Hepatic stellate cell (primary cell): ENCODE measurements at places on chromosomes 5 and 9.

- DNase-seq: no peak
These were observed 52.2 kb upstream of the UBTD2 start for GRCh38 chr5:172335721-172336120.

- DNase-seq: no peak
These were observed 453.3 kb downstream of the ELAVL2 start for GRCh38 chr9:23372703-23373102.

DNA sequence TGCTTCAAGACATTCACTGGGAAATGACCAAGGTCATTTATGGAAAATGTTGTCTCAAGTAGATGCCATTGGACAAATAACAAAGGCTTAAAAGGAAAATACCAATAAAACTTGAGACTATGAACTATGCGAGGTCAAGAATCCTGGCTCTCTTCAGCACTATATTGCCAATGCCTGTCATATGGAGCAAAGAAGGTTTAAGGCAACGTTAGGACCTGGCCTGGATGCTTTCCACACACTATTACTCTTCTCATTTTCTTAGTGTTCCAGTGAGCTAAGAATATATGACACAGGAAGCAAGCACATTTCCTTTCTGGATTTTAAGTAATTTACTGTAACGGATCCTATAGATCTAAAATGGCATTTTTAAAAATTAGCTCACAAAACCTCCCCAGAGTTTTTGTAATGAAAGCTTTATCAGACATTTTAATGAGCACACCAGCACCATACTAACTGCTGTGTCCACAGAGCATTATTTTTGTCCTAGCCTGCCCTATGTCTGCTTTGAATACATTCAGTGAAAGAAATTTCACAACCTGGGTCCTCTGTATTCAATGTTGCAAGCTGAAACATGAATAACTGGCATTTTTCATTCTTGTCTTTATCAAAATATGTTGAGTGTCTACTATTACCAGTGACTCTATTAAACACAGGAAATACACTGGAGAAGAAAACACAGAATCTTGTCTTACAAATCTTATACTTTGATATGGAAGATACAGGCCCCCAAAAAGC lies 315.6 kb downstream of the CETN3 start:
- DNase-seq: no peak

DNA sequence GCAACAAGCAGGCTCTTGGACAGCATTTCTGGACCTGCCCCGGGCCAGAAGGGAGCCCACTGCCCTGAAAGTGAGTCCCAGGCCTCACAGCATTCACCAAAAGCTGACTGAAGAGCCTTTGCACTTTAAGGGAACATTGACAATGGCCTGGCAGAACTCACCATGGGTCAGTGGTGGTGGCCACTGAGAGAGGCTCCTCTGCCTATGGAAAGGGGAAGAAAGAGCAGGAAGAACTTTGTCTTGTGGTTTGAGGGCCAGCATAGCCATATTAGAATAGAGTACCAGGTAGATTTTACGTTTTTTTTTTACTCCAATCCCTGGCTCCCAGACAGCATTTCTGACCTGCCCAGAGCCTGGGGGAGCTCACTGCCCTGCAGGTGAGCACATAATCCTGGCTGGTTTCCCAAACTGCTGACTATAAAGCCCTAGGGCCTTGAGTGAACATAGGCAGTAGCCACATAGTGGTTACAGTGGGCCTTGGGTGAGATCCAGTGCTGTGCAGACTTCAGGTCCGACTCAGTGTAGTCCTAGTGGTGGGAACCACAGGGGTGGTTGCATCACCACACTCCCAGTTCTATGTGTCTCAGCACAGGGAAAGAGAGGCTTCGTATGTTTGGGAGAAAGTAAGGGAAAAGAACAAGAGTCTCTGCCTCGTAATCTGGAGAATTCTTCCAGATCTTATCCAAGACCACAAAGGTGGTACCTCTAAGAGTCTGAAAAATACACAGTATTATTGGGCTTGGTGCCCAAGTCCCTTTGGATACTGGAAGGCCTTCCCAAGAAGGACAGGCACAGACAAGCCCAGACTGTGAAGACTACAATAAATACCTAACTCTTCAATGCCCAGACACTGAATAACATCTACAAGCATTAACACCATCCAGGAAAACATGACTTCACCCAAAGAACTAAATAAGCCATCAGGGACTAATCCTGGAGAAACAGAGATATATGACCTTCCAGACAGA lies 89.5 kb downstream of the TSSK1B start:
- no peak for DNase-seq

DNA sequence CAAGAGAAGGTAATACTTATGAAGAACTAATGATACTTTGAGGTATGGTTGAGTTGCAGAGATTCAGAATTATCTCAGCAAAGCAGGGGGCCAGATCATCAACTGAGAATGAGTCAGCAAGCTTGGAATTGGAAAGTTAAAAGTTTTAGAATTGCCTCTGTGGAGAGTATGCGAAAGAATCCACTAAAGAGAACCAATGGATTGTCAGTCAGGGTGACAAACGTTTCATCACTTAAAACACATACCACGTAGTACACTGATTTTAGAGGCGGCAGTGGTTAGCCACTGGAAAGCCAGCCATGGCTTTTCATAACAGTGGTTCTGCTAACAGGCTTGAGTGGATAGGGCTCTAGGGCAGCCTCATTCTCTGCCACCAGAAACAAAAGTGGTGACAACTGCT lies 30.7 kb downstream of the AOPEP start:
- DNase-seq: peak; percentile 50

GRCh38 chr5:169012450-169012849 lies 288.5 kb downstream of the SLIT3 start:
- no peak for DNase-seq

- DNase-seq: no peak
These were observed 172.9 kb upstream of the NREP start for GRCh38 chr5:111929867-111930266.

GRCh38 chr5:61130289-61130688 lies 32.0 kb downstream of the SMIM15 start:
- no peak for DNase-seq

- DNase-seq: no peak
These were observed 27.7 kb downstream of the PLCXD3 start for GRCh38 chr5:41482715-41483114.

- no peak for DNase-seq
These were observed 108.3 kb downstream of the CETN3 start for GRCh38 chr5:90301248-90301647.

- no peak for DNase-seq
These were observed 18.7 kb upstream of the OR13D1 start for GRCh38 chr9:104675611-104676010.

GRCh38 chr9:93996863-93997262 lies 41.7 kb upstream of the BARX1 start:
- no peak for DNase-seq

DNA sequence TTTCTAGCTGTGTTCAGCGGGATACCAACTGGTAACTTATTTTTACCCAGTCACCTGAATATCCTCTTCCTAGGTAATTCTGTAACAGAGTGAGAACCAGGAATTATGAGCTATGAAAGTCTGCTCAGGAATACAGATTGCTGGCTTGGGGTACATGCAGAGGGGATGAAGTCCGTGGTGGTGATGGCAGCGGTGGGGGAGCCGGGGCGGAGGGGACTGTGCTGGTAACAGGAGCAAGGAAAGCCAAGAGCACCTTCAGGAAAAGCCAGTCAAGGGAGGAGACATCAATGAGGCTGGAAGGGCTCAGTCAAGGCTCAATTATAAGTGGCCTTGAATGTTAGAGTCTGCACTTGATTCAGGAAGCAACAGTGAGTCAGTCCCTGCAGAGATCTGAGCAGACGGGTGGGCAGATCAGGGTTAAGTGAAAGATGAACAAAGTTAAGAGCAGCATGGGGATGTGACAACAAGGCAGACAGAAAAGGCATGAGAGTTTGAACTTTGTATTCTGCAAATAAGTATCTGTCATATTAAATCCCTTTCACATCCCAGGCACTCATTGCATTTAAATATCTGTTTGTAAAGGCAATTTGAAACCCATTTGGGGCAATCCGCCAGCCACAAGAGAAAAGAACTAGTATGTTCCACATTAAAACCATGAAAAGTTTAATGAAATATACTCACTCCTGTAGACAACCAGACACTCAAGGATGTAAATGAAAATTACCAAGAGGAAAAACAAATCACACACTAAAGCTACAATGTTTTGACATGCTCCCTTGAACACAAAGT lies 101.2 kb downstream of the TTC39B start:
- DNase-seq: no peak

DNA sequence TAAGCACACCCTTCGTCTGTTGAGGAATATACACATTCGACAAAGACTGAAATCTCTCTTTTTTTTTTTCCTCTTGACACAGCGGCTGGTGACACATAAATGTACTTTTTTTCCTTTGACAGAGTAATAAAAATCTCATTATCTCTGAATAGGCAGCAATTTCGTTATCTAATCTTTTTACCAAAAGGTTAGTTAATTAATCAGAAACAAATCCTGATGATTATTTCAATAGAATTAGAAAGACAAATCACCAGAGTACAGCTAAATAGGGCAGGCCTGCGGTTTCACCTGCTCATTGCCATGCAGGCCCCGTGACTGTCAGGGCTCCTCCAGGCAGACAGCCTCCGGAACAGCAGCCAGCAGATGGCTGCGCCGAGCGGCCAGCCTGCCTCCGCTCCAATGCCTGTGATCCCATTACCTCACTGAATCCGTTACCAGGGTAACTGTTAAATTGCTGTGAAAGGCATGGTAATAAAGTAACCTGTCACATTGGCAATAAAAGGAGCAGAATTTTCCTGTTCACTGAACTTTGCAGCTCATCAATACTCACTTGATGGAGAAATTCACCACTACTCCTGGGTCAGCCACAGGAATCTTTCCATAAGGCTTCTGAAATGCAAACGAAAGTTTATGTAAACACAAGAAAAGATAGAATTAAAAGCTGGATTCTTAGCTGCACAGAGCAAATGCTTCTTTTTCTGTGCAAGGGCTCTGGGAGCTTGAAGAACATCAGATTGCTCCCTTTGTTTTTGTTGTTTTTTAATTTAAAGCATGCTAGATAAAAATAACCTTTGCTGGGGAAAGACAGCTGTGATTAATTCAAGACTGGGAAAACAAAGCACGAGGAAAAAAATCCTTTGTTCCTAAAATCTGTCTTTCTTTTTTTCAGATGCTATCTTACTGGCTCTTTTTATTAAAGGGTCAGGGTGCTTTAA lies 666.4 kb upstream of the ZNF608 start:
- peak; percentile 57 for DNase-seq

DNA sequence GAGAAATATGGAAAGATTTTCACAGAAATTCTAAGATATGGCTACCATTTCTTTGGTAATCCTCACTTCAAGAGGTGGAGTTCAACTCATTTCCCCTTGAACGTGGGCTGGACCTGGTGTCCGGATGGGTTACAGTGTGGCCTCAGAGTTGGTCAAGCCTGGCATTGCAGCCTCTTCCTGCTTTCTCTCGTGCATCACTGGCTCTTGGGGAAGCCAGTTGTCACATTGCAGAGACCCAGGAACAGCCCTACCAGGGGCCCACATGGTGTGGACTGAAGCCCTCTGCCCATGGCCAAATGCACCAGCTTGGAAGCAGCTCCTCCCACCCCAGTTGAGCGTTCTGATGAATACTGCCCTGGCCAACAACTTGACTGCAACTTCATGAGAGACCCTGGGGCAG lies 47.7 kb upstream of the FCN1 start:
- DNase-seq: no peak

DNA sequence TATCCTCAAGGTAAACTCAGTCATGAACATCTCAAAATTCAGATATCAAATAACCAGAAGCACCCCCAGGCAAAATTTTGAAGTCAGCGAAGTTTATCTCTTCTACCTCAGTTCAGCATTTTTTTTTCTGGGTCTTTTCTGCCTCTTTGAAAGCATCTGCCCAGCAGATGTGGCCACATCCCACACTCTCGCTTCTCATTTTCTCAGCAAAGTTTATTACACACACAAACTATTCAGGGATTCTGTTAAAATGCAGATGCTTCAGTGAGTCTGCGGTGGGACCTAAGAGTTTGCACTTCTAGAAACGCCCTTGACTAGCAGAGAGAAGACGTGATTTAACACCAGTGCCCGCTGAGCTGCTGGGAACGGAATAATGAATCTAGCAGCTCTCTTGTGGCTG lies 19.3 kb downstream of the RASEF start:
- DNase-seq: no peak

- no peak for DNase-seq
These were observed 9.9 kb downstream of the PTCH1 start for GRCh38 chr9:95506678-95507463.

- DNase-seq: peak; percentile 67
These were observed 21.6 kb downstream of the FBXW11 start for GRCh38 chr5:171984748-171985419.

- DNase-seq: no peak
These were observed 4.6 kb upstream of the FEM1C start for GRCh38 chr5:115549154-115549553.

- no peak for DNase-seq
These were observed 21.5 kb upstream of the LPCAT1 start for GRCh38 chr5:1545126-1545804.

DNA sequence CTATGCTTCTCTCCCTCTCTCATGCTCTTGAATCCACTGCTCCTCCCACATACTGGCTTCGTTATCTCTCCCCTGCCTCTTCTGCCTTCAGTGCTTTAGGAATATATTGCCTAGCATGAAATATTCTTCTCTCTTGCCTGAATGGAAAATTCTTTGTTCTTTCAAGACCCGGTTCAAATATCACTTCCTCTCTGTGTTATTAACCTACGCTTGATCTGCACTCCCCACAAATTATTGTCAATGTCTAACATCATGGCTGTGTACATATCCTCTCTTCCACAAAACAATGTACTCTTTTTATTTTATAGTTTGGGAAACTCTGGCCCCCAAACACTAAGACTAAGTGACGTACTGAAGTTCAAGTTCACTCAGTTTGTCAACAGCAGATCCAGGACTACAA lies 211.0 kb downstream of the SEC61B start:
- no peak for DNase-seq

DNA sequence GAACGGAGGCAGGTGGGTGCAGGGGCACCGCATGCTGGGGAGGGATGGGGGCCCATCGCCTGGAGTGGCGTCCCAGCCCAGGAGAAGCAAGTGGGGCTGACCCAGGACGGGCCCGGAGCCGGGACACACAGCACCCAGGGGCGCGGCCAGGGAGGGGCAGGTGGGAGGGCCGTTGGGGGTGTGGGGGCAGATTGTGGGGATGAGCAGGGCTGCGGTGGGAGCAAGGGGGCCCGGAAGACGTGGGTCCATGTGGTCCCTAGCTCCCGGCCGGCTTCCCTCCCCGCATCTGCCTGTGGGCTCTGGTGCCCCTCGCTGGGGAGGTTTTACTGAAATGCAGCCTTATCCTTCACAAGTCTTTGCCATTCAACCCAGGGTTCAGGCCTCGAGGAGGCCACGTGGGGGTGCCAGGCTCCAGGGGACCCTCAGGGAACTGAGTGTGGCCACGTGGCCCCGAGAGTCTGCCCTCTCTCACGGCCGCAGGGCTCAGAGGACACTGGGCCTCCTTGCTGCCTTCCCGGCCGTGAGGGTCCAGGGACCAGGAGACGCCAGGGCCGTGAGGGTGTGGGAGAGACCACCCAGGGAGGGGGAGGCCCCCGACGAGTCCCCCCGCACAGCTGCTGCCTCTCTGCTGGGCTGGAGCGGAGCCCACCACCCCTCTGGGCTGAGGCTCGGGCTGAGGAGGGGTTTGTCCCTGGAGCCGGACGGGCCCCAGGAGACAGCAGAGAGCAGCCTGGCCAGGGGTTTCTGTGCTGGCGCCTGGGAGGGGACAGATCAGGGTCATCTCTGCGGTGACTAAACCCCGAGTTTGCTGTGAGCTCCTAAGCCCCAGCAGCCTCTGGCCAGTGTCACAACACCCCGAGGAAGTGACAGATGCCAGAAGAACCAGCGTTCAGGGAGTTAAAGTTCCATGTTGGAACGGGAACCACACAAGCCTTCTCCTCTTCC lies 35.2 kb downstream of the SLC9A3 start:
- DNase-seq: peak; percentile 37
